Astrocyte of the cerebellum (primary cell): ENCODE measurements at places on chromosomes 6 and 20.

DNA sequence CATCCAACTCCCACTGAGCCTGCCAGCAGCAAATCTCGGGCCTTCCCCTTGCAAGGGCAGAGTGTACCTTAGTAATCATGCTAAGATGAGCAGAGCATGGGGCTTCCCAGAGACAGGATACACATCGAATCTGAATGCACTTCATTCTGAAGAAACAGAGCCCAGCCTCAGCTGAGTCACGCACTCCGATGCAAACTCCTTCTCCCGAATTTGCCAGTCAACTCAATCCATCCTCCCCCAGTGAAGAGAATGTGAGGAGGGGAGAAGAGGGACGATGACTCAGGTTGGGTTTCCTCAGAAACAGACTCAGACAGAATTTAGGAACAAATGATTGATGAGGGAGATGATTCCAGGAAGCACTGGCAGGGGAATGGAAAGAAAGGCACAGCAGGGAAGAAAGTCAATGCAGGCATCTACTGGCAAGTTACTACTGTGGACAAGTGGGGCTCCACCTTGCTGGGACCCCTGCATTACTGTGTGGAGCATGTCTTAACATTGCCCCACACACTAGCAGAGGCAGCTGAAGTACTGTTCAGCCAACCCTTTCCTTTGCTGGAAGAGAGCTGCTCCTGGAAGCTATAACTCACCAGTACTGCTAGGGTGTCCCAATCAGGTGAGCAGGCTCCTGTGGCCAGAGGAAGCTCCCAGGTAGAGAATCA is 251.6 kb downstream of the ADGB start:
- DNase-seq: peak; percentile 24

GRCh38 chr6:4928426-4928825 is 75.4 kb downstream of the RPP40 start:
- DNase-seq: no peak

DNA sequence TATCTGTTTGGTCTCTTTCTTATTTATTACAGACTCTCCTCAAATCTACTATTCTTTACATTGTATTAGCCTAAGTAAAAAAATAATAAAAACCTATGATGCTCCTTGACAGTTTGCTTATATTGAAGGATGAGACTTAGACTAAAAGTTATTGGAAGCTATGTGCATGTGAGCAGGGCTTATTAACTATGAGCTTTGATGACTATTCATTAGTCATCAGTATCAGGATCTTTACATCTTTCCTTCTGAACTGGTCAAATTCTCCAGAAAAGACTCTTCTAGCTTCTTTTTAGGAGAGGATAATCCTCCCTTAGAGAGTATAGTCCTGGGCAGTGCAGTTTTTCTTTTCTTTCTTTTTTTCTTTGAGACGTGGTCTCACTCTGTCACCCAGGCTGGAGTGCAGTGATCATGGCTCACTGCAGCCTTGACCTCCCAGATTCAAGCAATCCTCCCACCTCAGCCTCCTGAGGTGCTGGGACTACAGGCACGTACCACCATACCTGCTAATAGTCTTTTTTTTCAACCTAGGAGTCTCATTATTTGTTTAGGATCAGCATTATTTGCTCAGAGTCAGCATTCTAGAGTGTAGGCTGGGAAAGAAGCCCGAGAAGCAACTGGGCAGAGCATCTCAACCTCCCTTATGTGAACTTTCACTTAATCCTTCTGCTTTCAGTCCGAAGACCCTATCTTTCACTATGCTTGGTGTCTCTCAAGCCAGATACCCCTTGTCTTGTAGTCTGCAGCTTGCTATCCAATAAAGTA is 37.1 kb upstream of the YWHAB start:
- DNase-seq: no peak

- no peak for DNase-seq
These were observed 1.4 kb downstream of the QKI start for GRCh38 chr6:163415620-163416556.

DNA sequence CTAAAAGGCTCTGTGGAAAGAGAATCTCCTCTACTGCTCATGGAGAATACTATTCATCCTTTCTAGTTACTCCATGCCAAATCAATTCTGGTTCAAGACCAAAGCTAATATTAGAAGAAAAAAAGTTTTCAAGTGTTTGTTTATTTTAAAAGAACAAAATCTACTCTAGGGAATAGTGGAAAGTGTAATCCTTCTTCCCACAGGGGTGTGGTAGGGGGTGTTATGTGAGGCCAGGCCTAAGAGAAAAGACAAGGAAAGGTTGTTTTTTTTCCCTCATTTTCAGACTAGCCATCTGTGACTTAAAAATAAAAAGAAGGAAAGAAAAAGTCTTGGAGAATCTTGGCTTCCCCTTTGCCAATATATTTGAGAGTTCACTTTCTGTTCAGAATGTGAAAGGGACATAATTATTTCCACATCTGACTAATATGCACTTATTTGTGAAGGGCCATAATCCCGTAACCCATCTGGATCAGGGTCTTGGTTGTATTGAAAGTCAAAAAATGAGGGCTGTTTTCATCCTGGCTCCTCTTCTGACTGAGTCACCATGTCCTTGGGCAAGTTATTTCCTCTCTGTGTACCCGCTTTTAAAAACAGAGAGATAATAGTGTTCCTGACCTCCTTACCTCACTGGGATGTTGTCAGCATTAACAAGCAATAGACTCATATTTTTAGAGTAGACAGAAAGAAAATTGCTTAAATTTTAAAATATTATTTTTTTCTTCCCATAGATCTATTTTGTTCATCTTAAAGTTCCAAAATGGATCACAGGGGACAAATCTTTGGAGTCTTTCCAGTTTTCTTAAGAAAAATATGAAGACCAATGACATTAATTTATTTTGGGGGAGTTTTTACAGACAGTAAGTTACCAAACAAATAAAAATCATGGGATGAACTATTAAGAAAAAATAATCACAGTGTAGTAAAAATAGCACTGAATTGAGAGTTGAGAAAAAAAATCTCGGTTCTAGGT is 233.7 kb downstream of the IBTK start:
- DNase-seq: no peak

GRCh38 chr20:53718142-53719021 is 124.7 kb upstream of the ZNF217 start:
- DNase-seq: no peak

DNA sequence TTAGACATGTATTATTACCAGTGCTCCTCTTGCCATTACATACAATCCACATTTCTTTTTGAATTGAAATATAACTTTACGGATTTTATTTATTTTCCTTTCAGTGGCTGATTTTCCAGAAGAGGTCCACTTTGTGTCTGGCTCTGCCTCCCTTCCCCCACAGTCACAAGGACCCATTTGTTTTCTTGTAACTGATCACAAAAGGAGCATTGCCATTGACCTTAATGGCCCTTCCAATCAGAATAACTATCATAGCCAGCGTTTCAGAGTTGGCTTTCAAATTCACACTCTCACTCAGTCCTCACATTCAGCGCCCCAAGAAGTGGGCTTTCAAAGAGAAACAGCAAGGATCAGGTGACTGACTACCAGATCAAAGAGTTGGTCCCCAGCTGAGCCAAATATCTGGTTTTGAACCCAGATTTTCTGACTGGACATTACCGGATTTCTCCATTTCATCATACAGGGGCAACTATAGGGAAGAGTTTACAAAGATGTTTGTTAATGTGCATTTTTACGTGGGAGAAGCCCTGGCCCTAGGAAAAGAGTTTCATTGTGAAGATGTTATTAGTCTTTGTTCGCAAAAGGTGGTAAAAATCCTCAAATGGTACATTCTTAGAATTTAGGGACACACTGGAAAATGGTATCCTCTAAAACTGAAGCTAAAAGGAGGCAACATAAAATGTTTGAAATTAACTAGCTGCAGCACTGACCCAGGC is 2.0 kb upstream of the SLC22A23 start:
- no peak for DNase-seq

DNA sequence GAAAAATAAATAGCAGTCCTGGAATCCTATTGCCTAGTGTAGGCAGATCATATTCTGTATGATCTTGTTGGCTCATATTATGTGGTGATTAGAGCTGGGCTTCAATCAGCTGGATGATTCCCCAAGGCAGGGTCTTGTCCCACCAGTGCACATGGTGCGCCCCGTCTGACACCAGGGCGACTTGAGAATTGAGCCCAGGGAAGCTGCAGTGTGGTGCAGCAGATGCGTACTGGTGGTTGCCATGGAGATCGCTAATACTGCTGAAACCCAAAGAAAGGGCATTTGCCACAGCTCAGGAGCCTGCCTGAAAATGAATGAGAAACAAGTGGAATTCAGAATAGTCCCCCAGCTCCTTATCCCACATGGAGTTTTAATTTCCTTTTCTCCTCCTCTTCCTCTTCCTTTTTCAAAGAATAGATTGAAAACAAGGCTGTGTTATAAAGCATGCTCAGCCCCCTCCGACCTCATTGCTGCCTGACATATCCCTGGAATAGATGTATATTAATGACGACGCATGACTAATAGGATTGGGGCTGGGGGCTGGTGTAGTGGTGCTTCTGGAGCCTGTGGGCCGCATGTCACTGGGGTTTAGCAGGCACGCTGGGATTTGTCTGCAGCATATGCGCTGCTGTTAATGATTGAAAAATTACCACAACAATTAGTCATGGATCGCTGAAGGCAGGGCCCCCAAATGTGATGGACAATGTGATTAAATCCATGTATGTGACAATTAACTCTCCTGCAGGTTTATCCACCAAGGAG is 210.5 kb downstream of the FARS2 start:
- DNase-seq: no peak

GRCh38 chr6:168189200-168190013 is 110.4 kb upstream of the FRMD1 start:
- no peak for DNase-seq

GRCh38 chr6:56222499-56222898 is 24.9 kb downstream of the COL21A1 start:
- no peak for DNase-seq

- DNase-seq: no peak
These were observed 977 bp upstream of the SMAP1 start for GRCh38 chr6:70666706-70667105.

DNA sequence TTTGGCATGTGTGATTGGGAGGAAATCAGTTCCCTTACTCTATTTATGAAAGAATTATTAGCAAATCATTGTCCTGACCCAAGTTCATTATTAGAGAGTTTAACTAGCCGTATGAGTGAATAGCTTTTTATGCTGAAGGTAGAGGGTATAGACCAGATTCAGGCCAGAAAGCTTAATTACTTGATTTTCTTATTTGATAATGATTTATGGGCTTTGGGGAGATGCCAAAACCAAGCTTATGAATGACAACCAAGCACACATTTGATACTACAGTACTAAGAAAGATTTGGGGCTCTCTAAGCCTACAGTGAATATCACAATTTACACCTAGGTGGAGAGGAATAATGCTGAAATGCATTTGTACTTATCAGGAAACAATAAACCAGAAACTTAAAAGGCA is 193.2 kb downstream of the ARHGAP18 start:
- no peak for DNase-seq

- no peak for DNase-seq
These were observed 8.0 kb downstream of the TRIM10 start for GRCh38 chr6:30152910-30153610.

- DNase-seq: no peak
These were observed 67.0 kb upstream of the SIRPA start for GRCh38 chr20:1827974-1828785.

GRCh38 chr6:15386110-15386755 is 140.4 kb downstream of the JARID2 start:
- no peak for DNase-seq

DNA sequence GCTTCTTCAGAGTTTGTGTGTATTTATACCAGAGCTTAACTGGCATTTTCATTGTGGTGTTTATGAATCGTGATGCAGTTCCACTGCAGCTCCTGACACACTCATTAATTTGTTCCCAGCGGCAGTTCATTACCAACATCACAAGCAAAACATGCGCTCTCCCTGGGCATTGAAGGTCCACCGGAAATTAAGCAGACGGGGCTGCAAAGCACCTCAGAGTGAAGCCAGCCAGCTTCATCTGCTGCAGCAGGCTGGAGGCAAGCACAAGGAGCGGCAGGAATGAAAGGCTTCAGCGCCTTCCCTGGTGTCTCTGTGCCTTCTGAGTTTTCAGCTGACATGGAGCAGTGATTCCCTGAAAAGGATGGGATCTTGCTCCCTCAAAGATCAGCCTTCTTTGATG is 246.0 kb upstream of the SPTLC3 start:
- no peak for DNase-seq

GRCh38 chr20:24489631-24490260 is 20.3 kb downstream of the SYNDIG1 start:
- DNase-seq: no peak

DNA sequence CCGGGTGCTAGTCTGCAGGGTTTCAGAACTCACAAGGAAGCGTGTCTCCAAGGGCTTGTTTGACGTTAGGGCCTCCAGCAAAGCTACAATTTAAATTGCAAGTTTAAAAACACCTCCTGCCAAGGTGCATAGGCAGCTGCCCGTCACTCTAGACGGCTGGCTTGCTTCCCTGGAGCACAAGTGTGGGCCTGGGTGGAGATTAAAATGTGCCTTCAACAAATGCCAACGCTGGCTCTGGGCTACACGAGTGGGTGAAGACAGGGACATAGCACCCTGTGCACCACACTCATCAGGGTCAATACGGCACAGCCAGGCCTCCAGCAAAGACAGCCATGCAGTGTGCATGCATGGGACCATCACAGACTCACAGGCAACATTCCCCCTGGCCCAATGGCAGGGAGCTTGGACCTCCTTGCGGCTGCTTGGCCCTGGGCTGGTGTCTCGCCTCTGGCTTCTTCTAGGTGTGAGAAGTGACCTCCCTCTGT is 48.4 kb upstream of the FRMD1 start:
- no peak for DNase-seq

- DNase-seq: no peak
These were observed 994 bp downstream of the CLDN20 start for GRCh38 chr6:155264693-155265320.

- no peak for DNase-seq
These were observed 5.6 kb upstream of the CEP85L start for GRCh38 chr6:118656847-118657451.

DNA sequence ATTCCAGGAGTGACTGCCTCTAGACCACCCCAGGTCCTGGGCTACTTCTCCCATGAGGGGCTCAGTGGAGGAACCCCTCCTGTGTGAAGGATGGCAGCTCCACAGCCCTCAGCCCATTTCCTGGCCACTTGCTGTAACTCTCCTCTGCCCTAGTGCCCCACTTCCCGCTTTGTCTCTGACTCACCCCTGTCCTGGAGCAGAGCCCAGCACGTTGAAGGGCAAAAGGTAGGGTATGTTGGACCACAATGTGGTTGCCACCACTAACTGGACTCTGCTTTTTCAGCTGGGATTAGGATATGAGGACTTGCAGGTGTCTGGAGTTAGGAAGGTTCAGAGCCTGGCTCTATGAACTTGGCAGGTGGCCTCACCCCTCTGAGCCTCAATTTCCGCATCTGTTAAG is 2.4 kb downstream of the MYBL2 start:
- no peak for DNase-seq

- DNase-seq: peak; percentile 31
These were observed 15.2 kb downstream of the CDH22 start for GRCh38 chr20:46293084-46293483.

GRCh38 chr20:46797206-46797605 is 87.8 kb downstream of the SLC2A10 start:
- DNase-seq: no peak

GRCh38 chr6:101741474-101742171 is 348.1 kb downstream of the GRIK2 start:
- no peak for DNase-seq
